Cardiac ventricle fibroblast (primary cell): ENCODE measurements at places on chromosomes 2 and 18. TPM values are rescaled to one million over a fixed set of nuclear protein-coding genes. Genes with fewer than 3 reads are reported as not detected.

The LYPD1 gene
- not detected in 2 replicates for total RNA-seq

The STPG4 gene
- total RNA-seq, result 0.20 TPM in 1 of 2 replicates, not detected in the other

The NETO1 gene
- not detected in 2 replicates for total RNA-seq

The RAX gene
- total RNA-seq, result not detected in 2 replicates

The TMEM163 gene
- 0.06 TPM in 1 of 2 replicates, not detected in the other for total RNA-seq

The PPP1R1C gene
- not detected in 2 replicates for total RNA-seq

The AFF3 gene
- total RNA-seq, result 0.05 and 0.19 TPM in 2 replicates

The DYSF gene
- total RNA-seq, result 7.0 and 7.6 TPM in 2 replicates

The KIF5C gene
- 0.05 and 0.25 TPM in 2 replicates for total RNA-seq

The SLC8A1 gene
- 2.4 and 2.9 TPM in 2 replicates for total RNA-seq

The RAD51AP2 gene
- not detected in 2 replicates for total RNA-seq
